Stimulated activated CD8-positive, alpha-beta memory T cell treated with anti-CD3 and anti-CD28 coated beads, Interleukin-4, amount 100 ng/mL, for 24 hours (primary cell): ENCODE measurements at places on chromosomes 12 and 14.

- no peak for DNase-seq
Observed at GRCh38 chr12:100356644-100357223, at the start of gene SLC17A8. Gene SLC17A8, plus strand, starts transcription at chr12:100357074. Its CDS starts 318 bp downstream, at chr12:100357392.

DNA sequence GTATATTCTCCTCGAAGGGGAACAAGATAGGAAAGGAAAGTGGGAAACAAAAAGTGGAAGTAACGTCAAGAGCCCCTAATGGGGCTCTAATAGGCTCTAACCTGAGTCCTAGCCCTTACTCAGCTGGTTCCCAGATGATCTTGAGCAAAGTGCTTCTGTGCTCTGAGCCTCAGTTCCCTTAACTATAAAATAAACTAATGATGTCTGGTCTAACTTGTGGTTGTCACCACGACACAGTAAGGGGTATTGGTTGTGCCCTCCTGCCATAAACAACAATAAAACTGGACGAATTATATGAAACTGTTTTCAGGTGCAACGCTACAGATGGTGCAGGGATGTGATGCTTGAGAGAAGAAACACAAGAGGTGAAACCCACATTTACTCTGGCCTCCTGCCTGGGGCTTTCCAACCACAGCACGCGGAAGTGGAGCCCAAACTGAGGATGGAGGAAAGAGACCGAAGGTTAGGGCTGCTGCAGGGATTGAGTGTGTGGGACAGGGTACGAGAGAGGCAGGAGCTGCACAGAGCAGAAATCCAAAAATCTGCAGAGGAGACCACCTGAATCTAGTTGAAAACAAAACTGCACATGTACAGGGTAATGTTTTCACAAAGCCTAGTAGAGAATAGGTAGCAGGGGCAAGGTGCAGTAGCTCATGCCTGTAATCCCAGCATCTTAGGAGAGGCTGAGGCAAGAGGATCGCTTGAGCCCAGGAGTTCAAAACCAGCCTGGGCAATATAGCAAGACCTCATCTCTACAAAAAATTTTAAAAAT lies 45.6 kb upstream of the BCL2L14 start:
- DNase-seq = no peak

- DNase-seq = no peak
Observed at GRCh38 chr14:70744641-70745040, 64.7 kb downstream of the MAP3K9 start.

DNA sequence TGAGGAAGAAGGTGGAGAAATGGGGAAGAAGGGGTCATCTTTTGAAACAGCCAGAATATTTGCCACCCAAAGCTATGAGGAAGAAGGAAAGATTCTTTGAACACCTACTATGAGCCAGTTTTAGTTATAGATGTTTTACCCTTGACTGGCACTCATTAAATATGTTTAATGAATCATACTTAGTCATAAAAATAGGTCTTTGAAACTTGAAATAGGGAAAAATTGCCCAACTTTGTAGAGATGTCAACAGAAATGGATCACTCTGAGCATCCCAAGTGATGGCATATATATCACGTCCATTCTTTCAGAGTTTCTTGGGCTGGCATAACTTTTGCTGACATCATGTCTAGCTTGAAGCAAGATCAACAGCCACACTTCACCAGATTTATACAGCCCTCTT lies 263.5 kb downstream of the RPAP3 start:
- DNase-seq = no peak

- no peak for DNase-seq
Observed at GRCh38 chr14:100348253-100348729, 25.2 kb downstream of the SLC25A47 start.

GRCh38 chr14:58297412-58297761 lies 968 bp upstream of the ARID4A start:
- DNase-seq = no peak

GRCh38 chr14:58904776-58905175 lies 267.0 kb downstream of the DACT1 start:
- DNase-seq = no peak

- no peak for DNase-seq
Observed at GRCh38 chr14:61526405-61527312, 168.7 kb upstream of the HIF1A start.

GRCh38 chr12:118060301-118061010 lies 523 bp downstream of the WSB2 start:
- no peak for DNase-seq

- DNase-seq = no peak
Observed at GRCh38 chr14:74570696-74571095, 41.3 kb downstream of the LTBP2 start.

GRCh38 chr12:101647711-101648110 lies 49.7 kb upstream of the CHPT1 start:
- no peak for DNase-seq

GRCh38 chr12:26361964-26362363 lies 166.6 kb downstream of the SSPN start:
- DNase-seq = no peak

- DNase-seq = no peak
Observed at GRCh38 chr12:43252585-43252984, 299.4 kb downstream of the ADAMTS20 start.

DNA sequence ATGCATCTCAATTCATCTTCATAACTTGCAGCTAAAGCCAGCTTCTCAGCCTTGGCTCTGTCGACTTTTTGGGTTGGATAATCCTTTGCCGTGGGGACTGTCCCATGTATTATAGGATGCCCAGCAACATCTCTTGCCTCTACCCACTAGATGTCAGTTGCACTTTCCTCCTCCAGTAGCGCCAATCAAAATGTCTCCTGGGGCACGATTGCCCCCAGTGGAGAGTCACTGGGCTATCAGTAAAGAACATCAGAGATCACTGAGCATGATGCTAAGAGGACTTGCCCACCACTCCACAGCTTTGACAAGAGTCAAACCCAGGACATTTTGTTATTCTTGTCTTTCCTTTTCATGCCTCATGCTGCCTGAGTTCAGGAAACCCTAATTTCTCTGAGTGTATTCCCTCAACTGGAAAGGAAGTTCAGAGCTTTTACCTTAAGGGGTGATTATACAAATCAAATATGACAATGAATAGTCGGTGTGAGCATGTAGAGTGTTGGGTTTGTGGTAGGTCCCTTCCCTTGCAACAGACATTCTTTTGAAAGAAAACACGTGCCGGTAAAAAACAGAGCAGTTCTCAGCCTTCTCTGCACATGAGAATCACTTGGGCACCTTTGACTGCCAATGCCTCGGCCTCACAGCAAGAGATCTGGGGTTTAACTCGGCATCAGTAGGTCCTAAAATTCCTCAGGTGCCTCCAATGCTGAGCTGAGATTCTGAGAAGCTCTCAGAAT lies 980.6 kb downstream of the VRK1 start:
- no peak for DNase-seq

- DNase-seq = no peak
Observed at GRCh38 chr14:53709381-53709780, 247.2 kb downstream of the BMP4 start.

DNA sequence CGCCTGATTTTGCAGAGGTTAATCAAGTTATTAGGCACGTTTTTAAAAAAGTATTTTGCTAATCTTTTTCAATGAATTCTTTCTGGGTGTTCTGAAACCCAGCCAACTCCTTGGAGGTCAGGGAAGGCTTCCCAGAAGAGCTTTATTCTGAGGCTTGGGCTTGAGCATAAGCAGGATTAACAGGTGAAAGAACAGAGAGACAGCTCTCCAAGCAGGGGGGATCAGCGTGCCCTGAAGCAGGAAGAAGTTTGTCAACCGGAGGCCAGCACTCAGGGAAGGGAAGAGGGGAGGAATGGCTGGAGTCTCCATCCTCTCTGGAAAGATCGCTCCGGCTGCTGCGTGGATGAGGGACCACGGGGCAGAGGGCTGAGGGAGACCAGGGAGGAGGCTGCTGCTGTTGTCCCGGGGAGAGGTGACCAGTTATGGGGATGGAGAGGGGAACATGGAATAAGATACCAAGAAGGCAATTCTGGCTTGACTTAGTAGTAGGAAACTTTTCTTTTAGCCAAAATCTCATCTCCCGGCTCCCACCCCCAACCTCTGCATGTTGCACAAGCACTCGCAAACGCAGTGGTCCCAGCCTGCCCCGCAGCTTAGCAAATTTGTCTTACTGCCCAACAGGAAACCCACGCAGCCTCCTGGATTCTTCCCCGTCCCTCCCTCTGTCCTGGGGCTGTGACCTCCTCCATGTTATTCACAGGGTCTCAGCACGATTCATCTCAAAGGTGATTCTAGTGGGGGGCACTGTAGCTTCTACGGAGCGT lies 1.1 kb upstream of the SSH1 start:
- DNase-seq = no peak

- no peak for DNase-seq
Observed at GRCh38 chr12:94676922-94677321, 26.6 kb upstream of the TMCC3 start.

GRCh38 chr12:22576065-22576464 lies 31.7 kb upstream of the C2CD5 start:
- DNase-seq = no peak

DNA sequence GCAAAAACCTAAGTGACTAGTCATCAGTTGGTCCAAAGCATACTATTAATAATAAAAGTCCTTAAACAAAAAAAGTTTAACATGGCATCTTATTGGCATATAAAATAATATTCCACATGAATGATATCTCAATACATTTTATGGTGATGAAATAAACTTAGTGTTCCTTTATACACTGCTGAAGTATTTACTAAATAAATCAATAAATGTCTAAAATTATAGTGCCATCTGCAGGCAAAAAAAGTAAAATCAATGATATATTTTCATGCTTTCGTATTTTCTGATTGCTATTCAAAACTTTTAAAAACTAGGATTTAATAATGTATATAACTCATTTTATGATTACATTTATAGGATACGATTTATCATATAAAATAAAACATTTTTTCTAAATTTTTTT lies 30.5 kb downstream of the PUS7L start:
- no peak for DNase-seq

- DNase-seq = no peak
Observed at GRCh38 chr12:105723066-105723465, 392.6 kb downstream of the C12orf75 start.

DNA sequence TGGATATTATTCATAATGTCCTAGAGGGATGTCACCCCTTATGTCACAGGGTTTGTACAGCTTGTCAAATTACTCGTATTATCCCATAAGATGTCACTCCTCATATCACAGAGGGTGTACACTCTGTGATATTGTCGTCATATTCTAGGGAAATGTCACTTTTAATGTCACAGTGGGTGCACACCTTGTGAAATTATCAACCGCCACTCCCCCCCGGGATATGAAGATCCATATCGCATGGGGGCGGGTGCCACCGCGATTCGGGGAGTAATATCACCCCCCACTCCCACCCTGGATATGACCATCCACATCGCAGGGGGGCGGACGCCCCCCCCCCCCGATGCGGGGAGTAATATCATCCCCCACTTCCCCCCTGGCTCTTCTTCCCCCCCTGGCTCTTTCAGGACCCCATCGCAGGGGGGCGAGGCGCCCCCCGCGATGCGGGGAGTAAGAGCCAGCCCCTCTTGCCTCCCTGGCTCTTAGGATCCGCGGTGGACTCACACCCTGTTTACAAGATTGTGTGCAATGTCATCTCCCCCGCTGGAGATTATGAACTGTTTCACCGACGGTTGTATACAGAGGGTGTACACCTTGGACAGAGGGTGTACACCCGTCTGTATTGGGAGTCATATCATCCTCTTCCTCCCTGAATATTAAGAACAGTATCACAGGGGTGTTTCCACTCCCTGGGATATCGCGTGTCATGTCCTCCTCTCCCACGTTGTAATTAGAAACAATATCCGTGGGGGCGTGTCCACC lies 92.8 kb downstream of the FRMD6 start:
- DNase-seq = no peak

GRCh38 chr12:96242597-96242996 lies 48.4 kb downstream of the ELK3 start:
- no peak for DNase-seq

DNA sequence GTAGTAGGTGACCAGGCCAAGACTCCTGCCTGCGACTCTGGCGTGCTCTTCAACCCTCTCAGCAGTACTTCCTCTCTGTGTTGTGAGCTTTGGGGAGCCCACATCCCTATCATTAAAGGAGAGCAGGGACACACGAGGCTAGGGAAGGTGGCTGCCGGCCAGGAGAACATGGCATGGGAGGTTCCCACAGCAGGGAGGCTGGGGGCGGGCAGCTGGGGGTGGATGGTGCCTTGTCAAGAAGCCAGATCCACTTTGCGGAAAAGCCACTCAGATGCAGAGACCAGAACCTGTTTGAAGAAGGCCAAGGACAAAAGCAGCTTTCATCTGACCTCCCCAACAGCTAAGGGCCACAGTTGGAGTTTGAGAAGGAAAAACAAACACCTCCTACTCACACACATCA lies 198.6 kb downstream of the BCL11B start:
- no peak for DNase-seq

GRCh38 chr14:55665067-55665675 lies 85.2 kb downstream of the KTN1 start:
- no peak for DNase-seq

DNA sequence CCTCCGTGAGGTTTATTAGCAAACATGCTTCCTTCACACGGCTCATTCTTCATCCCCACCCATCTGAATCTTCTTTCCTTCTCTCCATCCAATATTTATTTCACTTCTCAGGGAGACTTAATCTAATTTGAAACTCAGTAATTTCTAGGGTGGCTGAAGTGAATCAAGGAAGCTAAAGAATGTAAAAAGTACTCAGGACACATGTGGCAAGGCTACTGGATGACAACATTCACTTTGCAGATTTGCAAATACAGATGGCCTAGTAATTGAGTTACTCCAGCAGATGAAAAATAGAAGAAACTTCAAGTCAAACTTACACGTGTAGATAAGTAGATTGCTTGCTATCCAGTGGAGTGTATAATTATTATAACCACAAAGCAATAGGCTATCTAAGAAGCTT lies 15.4 kb upstream of the BEST3 start:
- DNase-seq = no peak

- DNase-seq = no peak
Observed at GRCh38 chr12:55681142-55682077, 26.3 kb downstream of the ITGA7 start.

DNA sequence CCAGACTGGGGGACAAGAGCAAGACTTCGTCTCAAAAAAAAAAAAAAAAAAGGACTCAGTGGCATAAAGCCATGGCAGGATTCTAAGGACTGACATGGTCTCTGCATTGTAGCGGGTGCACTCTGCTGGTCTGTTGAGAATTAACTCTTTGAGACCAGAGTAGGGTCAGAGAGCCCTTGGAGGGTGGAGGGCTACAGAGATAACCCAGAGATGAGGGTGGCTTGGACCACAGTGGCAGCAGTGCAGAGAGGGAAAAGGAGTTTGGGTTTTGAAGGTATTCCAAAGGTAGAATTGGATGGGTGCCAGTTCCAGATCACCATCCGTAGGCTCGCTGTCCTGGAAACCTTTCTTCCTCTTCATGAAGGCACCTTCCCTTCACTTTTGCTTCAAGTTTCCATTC lies 14.3 kb upstream of the DYNC1H1 start:
- no peak for DNase-seq

GRCh38 chr12:15116983-15117382 lies 104.2 kb downstream of the RERG start:
- DNase-seq = no peak

DNA sequence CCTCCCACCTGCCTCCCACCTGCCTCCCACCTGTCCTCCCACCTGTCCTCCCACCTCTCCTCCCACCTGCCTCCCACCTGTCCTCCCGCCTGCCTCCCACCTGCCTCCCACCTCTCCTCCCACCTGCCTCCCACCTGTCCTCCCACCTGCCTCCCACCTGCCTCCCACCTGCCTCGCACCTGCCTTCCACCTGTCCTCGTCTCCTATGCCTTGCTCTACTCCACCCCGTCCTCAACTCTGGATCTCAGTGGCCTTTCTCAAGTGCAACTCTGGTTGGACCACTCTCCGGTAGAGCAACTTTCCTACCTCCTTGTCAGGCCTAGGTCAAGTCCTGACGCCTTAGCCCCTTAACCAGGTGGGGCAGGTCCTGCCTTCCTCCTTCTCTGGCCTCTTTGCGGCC lies 29.3 kb upstream of the PEX5 start:
- no peak for DNase-seq
